Head of caudate nucleus (tissue), 42 donors: ENCODE measurements at places on chromosomes 5 and 9.

GRCh38 chr9:127519301-127520166 is 68.2 kb downstream of the LRSAM1 start:
- DNase-seq = peak; percentile 16

DNA sequence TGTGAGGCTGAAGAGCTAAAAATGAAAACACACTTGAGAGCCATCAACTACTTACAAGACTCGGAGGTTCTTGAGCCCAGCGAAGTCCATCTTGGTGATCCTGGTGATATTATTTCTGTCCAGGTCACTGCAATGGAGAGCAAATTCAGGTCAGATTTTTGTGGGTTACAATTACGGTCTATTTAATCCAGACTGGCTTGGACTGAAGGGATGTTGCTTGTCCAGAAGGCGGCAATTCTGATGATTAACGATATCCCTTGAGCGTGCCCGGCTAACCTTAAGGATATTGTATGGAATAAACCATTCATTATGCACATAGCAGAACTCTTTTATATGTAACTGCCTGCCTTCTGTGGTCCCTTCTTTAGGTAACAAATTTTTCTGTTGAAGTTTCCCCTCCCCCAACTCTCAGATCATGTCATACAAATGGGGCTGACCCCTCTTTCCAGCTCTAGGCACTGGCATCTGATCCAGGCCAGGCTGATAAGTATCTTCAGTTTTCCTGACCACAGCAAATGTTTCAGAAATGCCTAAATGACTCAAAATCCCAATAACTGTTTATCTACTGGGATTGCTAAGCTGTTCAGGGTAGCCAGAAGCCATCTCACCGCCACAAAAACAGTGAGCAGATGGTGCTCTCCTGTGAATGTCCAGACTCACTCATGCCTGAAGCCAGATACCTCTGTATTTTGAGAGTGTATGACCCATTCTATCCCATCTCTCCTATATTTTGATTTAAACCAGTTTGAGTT is 49.4 kb downstream of the SLIT3 start:
- DNase-seq = no peak

- no peak for DNase-seq
Measured at GRCh38 chr5:133343196-133343595, 269.1 kb downstream of the FSTL4 start.

GRCh38 chr5:145780982-145781381 is 54.2 kb downstream of the PRELID2 start:
- no peak for DNase-seq

DNA sequence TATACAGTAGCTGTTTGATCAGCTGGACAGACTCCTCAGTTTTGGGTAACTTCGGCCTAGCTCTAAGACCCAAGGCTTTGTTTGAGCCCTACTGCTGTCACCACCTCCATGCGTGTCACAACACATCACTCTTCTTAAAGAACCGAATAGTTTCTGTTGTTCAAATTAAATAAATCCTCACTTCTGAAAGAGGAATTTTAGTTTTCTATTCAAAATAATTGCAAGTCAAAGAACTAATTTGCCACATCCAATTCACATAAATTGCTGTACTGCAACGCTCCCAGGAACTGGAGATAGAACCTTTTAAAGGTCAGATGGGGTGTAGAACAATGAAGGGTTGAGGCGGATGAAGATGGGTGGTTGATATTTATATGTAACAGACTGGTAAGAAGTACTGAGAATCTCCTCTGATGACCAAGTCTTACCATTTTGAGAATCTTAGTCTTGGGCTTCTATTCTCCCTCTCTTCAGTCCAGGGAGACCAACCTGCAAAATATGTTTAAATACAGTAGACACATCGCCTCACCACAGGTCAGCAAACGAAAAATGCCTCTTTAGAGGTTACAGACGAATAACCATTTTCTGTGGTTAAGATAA is 1.6 kb downstream of the NREP start:
- DNase-seq = no peak

- no peak for DNase-seq
Measured at GRCh38 chr5:58392496-58392895, 67.4 kb downstream of the PLK2 start.

DNA sequence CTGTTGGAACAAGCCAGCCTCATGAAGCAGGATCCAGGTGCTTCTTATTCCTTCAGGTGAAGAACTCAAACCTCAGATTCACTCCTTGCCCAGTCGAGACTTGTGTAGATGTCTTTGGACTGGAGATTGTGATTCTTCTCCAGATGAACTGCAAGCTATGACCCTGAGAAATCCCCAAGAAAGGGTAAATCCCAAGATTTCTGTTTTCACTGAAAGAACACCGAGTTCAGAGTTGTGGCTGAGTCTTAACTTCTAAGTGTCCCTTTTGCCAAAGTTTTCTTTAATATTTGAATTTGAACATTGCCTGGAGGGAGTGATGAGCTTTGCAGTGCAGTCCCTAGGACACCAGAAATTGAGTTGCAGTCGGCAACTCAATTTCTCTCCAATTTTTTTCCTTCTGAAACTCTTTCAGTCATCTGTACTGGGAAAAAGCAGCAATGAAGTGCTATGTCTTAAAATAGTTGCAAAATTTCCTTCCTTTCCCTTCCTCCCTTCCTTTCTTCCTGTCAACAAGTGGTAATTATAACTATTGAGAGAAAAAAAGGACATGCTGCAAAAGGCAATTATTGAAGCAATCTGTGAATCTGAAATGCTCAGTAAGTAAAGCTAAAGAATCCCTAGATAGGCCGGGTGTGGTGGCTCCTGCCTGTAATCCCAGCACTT is 56.1 kb downstream of the ANKRD55 start:
- DNase-seq = no peak

DNA sequence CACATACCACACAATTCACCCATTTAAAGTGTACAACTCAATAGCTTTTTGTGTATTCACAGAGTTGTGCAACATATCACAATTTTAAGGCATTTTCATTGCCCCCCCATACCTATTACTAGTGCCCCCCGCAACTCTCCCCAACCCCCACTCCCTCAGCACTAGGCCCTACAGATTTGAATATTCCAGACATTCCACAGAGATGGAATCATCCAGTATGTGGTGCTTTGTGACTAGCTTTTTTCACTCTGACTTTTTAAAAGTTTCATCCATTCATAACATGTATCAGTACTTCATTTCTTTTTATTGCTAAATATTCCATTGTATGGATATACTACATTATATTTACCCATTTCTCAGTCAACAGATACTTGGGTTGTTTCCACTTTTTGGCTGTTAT is 102.9 kb upstream of the LRRTM2 start:
- no peak for DNase-seq

DNA sequence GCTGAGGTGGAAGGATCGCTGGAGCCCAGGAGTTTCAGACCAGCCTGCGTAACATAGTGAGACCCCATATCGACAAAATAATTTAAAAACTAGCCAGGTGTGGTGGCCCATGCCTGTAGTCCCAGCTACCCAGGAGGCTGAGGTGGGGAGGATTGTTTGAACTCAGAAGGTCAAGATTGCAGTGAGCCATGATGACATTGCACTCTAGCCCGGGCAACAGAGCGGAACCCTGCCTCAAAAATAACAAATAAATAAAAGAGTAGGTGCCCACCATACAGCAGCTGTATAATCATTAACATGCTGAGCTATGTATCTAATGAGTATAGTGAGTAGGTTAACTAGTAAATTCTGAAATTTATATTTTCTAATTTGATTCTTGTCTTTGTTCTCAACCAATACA is 11.0 kb upstream of the ATP6V0E1 start:
- DNase-seq = no peak

DNA sequence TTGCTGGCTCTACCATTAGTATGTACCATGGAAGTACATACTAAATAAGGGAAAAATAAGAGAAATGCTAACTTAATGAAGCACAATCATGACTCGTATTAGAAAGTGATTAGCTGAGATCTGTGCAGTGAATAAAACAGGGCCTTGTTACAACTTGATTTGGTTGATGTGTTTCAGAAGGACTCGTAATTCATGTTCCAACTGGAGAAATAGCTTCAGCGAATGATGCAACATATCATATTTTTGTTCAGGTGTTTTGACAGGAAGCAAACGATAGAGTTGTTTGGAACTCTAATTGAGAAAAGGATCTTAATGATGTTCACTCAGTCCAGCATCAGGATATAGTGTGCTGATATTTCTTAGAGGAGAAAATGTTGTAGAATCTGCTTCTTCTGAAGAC is 474.6 kb upstream of the WWC1 start:
- no peak for DNase-seq

DNA sequence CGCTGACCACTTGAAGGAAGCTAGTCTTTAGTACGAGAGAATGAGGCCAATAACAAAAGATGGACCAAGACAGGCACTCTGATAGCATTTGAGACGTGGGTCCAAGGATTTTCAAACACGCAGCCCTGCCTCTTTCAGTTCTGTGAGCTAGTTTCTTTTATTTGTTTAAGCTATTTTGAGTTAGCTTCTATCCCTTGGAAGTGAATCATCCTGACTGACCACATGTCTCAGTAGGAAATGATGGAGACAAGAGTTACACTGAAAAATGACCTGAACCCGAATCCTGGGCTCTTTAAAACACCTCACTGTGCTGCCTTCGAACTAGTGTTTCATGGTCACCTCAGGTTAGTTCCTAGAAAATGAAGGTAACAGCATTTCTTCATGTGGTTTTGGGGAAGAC is 9.9 kb downstream of the TEK start:
- no peak for DNase-seq

DNA sequence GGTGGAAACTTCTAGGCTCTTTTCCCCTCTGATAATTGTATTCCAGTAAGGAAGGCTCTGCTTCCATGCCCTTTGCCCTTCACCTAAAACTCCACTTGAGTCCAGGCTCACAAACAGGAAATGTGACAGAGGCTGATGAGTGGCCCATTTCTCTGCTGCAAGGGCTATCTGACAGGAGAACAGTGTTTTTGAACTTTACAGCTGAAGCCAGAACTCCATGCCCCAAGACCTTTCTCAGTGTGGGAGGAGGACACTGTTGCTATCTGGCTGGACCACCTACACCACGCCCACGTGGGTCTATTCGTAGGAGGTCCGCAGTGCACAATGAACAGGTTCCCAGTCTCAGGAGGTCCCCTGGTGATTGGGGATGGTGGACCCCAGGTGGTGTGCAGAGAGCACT is 13.6 kb downstream of the GGTA1 start:
- no peak for DNase-seq

- no peak for DNase-seq
Measured at GRCh38 chr5:9283021-9283420, 262.9 kb downstream of the SEMA5A start.
